ENCODE measurements at places on chromosomes 7 and 10. TPM values are rescaled to one million over a fixed set of nuclear protein-coding genes. Genes with fewer than 3 reads are reported as not detected.

DNA sequence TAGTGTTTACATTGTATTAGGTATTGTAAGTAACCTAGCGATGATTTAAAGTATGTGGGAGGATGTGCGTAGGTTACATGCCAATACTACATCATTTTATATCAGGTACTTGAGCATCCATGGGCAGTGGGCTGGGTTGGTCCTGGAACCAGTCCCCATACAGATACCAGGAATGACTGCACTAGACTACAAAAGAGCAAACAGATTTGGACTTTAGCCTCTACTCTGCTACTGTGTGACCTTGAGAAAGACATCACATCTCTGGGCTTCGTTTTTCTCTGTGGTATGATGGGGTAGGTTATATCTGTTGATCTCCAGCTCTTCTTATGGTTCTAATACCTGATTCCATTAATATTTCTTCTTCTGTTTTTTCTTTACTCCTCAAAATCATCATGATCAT lies 412.5 kb upstream of the LRGUK start:
- DNase-seq: no peak

- no peak for DNase-seq
Measured at GRCh38 chr7:107035446-107035845, 9.1 kb upstream of the PRKAR2B start.

DNA sequence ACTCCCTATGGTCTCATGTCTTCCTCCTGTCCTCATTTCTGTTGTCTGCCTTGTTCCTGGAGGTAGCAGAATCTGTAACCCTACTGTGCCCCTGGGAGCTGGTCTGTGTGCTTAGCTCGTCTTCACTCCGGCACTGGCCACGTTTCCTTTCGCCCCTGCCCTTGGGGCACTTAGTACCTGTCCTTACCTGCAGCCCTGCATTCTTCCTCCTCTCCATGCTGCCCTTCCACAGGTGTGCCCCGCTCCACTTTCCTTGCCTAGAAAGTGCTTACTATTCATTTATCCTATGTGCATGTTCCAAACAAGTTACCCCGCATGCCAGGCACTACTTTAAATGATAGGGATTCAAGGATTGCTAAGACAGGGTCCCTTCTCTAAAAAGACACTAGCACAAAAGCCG lies 199.9 kb upstream of the ZMIZ1 start:
- no peak for DNase-seq

DNA sequence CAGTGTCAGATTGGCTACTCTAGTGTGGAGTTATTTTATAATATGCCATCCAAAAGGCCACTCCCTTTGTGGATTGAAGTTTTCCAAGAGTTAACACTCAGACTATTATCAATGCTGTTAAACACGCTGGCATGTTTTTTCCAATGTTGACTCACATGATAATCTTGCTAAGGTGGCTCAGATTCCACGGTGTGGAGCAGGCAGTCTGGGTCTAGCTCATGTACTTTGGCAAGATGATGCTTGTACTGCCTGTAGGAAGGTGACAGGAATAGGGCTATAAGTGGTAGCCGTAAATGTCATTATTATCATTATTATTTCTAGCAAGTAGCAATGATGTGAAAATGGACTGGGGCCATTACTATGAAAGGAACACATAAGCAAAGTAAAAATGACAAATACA lies 79.4 kb upstream of the TBX20 start:
- DNase-seq: no peak

GRCh38 chr10:124721330-124722045 lies 22.7 kb downstream of the FAM53B start:
- no peak for DNase-seq

The AVPI1 gene
- 4.0 TPM for polyA plus RNA-seq

DNA sequence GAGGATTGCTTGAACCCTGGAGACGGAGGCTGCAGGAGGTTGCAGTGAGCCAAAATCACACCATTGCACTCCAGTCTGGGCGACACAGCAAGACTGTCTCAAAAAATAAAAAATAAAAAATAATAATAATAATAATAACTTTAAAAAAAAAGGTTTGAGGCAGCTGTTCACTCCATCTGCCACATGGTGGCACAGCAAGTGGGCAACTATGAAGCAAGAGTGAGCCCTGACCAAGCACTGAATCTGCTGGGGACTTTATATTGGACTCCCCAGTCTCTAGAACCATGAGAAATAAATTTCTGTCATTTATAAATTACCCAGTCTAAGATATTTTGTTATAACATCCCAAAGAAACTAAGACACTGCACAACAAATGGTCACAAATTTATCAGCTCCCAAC lies 14.6 kb upstream of the BRI3 start:
- no peak for DNase-seq

GRCh38 chr10:89613582-89613981 lies 31.5 kb downstream of the PANK1 start:
- DNase-seq: no peak

The ZNF727 gene
- polyA plus RNA-seq: 0.32 TPM

The NEURL1 gene
- 1.6 TPM for polyA plus RNA-seq

The OR2A5 gene
- 0.18 TPM for polyA plus RNA-seq

DNA sequence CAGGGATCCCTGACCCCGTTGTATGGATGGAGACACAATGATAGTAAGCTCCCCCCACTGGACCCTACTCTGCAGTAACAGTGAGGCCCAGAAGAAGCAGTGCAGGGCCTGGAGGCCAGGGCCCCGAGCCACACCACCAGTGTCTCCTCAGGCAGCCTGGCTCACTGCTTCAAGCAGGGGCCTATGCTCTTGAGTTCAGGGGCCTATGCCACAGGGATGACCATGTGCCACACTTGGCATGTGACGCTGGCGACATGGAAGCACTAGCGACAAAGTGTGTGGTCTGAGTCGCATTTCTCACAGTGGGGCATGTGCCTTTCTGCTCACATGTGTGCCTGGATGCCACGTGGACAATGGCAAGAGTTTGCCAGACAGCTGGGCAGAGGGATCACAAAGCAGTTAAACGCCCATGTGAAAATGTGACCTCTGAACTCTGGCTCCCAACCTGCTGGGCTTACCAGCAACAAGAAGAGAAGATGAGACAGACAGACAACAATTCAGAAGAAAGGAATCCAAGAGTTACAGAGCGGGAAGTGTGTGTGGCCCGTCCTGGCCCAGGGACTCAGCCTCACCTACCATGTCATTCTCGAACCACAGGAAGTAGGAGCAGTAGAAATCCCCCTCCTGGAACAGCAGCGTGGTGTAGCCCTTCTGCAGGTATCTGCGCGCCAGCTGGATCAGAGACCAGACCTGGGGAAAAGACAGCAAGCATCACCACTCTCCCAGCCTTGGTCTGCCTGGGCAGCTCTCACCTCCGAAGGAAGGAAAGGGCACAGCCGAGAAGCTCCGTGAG lies 4.7 kb upstream of the PYROXD2 start:
- DNase-seq: no peak

GRCh38 chr7:108402865-108403264 lies 53.4 kb downstream of the NRCAM start:
- DNase-seq: no peak

The TBRG4 gene
- 55.2 TPM for polyA plus RNA-seq

DNA sequence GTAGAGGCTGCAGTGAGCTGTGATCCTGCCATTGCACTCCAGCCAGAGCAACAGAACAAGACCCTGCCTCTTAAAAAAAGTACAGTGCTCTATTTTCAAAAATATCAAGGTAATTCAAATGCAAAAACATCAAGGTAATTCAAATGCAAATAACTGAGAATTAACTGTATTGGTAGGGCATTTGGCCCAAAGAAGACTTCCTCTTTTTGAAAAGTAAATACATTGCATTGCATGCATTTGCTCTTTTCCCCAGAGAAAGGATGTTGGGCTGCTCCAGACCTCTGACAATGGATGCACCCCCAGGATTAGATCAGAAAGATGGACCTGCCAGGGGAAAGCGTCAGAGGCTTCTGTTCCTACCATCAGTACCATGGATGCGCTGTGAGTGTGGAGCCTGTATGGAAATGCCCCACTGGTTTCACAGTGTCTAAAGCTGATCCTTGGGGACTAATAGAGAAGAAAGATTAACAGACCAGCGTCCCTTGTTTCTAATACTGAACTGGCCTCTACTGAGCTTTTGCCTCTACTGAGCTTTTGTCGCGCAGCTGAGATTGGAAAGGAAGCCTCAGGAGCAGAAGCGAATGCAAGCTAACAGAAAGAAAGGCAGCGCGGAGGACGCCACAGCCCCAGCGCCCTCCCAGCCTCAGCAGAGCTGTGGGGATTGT lies 93.5 kb upstream of the LYZL2 start:
- DNase-seq: no peak

The MBL2 gene
- not detected for polyA plus RNA-seq

DNA sequence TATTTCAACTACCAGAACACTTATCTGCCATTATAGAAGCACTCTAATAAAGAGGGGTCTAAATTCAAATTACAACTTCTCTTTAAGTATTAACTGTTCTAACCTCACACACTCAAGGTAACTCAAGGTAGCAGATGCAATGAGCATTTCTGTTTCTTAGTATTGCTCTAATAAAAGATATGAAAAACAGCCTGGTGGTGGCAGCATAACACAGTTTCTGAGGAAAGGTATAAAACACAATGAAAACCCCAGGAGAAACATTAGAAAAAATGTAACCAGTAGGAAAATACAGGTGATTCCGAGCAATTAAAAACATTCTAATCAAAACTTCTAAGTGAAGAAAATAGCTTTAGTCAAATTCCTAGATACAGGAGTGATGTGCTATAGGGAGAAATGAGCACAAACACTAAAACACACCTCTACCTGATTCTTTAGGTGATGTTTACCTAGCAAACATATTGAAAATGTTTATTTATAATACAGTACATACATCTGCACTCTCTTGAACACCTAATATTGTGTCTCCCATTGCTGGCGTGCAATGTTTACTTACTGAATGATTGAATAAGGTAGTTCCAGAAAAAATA lies 3.5 kb downstream of the MKRN1 start:
- DNase-seq: no peak
